Smooth muscle cell of trachea (primary cell): ENCODE measurements at places on chromosomes 12 and 14. TPM values are rescaled to one million over a fixed set of nuclear protein-coding genes. Genes with fewer than 3 reads are reported as not detected.

Gene RDH11
- 96.3 and 137 TPM in 2 replicates for total RNA-seq

Gene SERPINA12
- not detected in 2 replicates for total RNA-seq

Gene RNF212B
- total RNA-seq: not detected in 2 replicates

Gene ANO2
- 0.44 TPM in 1 of 2 replicates, not detected in the other for total RNA-seq

Gene AQP5
- total RNA-seq: not detected in 2 replicates

Gene NPFF
- not detected in 2 replicates for total RNA-seq

Gene NGDN
- total RNA-seq: 35.1 and 62.0 TPM in 2 replicates

Gene SLC2A14
- total RNA-seq: 0.17 TPM in 1 of 2 replicates, not detected in the other

Gene FOXA1
- total RNA-seq: 0.15 TPM in 1 of 2 replicates, not detected in the other

Gene LTB4R
- total RNA-seq: 0.87 and 4.1 TPM in 2 replicates

Gene RPS29
- 1,098 and 2,096 TPM in 2 replicates for total RNA-seq

Gene HHIPL1
- 9.3 and 20.7 TPM in 2 replicates for total RNA-seq

Gene ADAM21
- 0.99 and 1.5 TPM in 2 replicates for total RNA-seq

Gene KERA
- not detected in 2 replicates for total RNA-seq

Gene AICDA
- total RNA-seq: not detected in 2 replicates
